ENCODE measurements at places on chromosomes 6 and 20.

DNA sequence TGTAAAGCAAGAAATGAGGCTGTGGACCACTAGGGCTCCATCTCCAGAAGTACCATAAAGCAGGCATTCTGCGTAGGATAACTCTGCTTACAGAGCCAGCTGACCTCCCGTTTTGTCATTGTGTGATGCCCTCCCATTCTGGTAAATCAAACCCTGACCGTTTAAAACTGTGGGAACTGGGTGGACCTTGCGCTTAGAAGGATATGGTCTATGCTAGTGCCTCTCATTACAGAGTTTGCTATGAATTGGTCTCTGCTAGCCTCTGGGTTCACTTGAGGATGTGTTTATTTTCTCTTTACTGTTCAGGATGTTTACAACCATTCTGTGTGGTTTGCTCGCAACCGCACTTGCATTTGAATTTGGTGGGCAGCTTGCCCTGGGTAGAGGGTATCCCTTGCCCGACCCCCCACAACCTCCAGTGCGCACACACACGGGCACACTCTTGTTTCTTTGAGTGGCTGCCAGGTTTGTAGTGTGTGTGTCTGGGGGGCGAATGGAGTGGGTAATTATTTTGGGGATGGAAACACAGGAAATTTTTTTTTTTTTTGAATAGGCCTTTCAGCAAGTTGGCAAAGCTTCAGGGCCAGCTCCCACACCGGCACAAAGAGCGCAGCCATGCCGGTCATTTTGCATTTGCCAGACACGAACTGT is 198.3 kb downstream of the JARID2 start:
- no peak for DNase-seq

- no peak for DNase-seq
Observed at GRCh38 chr20:13251904-13252297, 30.8 kb downstream of the ISM1 start.

GRCh38 chr6:109782491-109782999 is 91.4 kb downstream of the FIG4 start:
- no peak for DNase-seq

GRCh38 chr20:46820682-46821081 is 74.0 kb upstream of the EYA2 start:
- no peak for DNase-seq

Measured in progenitor cell of endocrine pancreas (in vitro differentiated cells).